ENCODE measurements at places on chromosomes 2 and 18.

GRCh38 chr2:101848769-101849410, 142.9 kb upstream of the IL1R2 start:
- DNase-seq: no peak

- DNase-seq: no peak
Observed at GRCh38 chr2:88227446-88227845, 57.3 kb downstream of the THNSL2 start.

GRCh38 chr2:43889416-43889815, 50.6 kb downstream of the ABCG8 start:
- no peak for DNase-seq

DNA sequence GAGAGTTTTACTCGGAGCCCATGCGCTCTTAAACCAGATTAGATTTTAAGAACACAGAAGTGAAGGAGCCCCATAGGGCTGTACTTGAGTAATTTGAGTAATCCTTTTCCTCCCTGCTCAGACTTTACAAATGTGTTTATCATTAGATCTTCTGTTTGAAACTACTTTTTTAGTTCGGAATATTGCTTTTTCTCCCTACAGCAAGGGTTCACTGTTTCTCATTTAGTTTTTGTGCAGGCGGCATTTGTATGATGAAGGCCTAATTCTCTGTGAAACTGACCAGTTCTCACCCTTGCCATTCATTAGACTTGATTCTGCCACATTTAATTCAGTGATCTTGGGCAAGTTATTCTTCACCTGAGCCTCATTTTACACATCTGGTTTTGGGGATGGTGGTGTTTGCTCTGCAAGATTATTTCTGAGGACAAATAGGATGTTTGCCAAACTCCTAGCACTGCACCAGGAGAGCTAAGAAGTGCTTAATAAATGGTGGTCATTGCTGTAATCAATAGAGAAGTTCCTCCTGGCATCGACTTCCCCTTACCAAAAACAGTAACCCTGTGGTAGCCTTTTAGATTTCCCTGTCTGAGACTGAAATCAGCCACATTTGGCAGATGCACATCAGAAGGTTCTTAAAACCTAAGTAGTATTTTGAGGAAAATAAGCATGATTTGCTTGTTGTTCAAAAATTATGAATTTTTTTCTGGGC, 2.2 kb downstream of the B3GNT2 start:
- DNase-seq: no peak

DNA sequence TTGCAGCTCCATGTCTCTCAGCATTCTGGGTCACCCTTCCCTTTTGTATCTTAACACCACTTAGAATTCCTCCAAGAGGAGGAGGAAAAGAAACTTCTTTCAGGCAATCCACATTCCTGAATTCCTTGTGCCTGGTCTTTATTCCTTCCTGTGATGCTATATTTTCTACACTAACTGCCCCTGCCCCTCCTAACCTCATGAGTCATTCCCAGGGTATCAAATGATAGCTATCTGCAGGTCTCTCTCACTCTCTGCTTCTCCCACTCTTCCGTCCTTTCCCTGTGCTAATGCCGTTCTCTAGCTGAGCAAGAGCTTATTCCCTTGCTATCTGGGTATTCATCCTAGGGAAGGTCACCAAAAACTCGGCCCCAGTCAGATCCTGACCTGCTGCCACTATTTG, 395.0 kb upstream of the TCF4 start:
- no peak for DNase-seq

- no peak for DNase-seq
Observed at GRCh38 chr18:38198526-38198925, 632.9 kb upstream of the CELF4 start.

DNA sequence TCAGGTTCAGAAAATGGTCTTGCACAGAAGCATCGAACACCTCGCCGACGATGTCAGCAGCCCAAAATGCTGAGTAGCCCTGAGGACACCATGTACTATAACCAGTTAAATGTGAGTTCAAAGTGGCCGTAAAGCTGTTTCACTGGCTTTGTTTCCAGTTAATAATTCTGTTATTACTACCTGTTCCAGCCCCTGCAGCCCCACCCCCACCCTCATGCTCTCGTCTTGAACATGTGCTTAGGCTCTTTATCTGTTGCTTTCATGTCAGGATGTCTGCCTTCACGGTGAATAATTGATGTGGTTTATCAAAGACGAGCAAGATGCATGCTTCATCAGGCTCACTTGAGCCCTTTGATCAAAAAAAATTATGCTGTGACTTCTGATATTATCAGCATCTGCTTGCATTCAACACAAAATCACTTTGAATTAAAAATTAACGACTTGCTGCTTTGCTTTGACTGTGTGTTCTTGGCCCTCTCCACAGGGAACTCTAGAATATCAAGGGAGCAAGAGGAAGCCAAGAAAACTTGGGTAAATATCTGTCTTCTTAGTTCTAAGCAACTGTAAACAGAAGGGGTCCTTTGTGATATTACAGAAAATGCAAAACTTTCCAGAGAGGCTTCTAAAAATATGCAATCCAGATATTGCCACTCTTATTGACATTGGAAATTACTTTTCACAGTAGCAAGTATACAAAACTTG, 63.4 kb upstream of the SP5 start:
- peak; percentile 18 for DNase-seq

- no peak for DNase-seq
Observed at GRCh38 chr2:105761931-105762515, 17.3 kb downstream of the NCK2 start.

DNA sequence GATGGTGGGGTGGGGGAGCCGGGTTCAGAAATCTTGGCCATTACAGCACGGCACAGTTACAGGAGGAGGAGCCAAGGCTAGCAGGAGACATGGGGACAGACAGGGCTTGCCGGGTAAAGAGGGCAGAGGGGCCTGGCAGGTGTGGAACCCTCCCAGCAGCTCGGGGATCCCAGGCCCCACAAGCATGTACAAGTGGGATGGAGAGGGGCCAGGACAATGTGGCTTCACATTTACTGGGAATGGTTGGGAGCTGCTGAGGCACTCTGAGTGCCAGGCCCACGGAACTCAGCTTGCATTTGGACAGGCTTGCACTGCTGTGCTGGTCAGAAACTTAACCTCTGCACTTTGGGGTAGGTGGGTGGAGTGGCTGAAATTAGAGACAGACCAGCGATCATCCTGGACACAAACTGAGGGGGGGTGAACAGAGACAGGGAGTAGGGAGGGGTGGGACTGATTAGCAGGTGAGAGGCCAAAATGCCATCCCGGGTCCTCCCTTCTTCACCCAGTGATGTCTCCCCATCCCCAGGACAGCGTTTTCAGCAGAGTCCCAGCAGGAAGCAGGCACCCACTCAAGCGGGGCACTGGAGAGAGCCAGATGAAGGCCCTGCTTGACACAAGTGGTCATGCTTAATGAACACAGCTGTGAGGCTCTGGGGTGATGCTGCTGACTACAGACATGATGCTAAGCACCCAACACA, 9.6 kb downstream of the PER2 start:
- DNase-seq: no peak

DNA sequence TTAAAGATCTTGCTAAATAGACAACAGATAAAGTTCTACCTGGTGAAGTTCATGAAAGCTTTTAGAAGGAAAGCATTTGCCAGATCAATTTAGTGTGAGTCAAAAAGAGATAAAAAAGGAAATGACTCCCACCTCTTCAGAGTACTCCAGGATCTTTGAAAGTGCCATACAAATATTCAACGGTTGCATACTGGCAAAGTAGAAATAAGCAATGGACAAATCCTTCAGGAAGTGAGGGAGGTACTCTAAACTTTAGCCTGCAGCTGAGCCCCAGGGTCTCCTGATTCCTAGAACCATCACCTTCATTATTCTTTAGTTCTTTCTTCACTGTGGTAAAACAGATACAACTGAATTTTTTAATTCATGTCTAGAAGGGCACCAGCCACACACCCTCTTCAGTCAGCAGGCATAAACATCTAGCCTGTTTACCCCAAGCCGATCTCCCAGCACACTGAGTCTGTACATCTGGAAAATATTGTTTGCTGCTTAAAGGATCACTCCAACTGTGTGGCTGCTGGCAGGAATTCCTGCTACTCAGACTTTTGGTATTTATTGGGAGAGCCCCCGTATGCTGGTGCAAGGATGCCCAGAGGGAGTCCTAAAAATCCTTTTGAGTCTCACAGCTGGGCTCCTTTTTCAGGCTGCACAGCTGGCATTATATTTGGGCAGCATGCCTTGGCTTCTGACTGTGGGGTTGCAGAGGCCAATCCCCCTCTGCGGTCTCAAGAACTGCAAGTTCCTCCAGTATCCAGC, 72.3 kb upstream of the SESTD1 start:
- DNase-seq: no peak

GRCh38 chr18:829432-829831, 17.4 kb upstream of the YES1 start:
- DNase-seq: no peak

DNA sequence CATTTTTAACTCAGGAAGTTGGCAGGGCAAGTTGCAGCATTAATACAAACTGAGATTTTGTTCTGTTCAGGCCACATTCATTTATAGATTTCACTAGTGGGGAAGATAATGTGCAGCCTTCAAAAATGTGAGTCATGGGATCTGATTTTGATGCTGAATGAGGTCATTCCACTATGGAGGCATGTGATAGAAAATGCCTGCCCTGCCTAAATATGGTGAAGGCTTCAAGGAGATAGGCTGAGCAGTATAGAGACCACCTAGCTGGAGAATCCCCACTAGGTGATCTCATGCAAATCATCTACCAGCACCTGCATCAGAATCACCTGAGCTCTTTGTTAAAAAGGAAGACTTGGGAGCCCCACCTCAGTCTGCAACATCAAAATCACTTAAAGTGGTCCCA, 43.7 kb downstream of the PAX3 start:
- DNase-seq: no peak

- DNase-seq: no peak
Observed at GRCh38 chr2:58350484-58350883, 109.4 kb upstream of the FANCL start.

DNA sequence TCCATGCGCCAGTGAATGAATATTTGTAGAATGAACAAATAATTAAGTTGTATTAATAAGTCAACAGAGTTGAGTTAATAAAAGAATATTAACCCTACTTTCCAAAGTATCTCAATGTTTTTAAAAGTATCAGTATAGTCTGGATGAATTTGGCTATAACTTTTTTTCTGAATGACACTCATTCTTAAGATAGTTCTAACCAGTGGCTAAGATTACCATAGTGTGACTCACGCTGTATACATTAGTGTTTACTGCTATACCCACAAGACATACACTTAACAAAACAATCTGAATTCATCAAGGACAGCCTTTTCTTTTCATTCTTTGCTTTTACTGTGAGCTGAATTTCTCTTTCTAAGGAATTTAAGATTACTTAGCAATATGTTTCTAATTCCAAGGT, 77.0 kb upstream of the PDE1A start:
- DNase-seq: no peak

GRCh38 chr2:168241208-168241607, 6.2 kb downstream of the STK39 start:
- no peak for DNase-seq

- no peak for DNase-seq
Observed at GRCh38 chr18:58878640-58879039, 14.0 kb downstream of the ZNF532 start.

DNA sequence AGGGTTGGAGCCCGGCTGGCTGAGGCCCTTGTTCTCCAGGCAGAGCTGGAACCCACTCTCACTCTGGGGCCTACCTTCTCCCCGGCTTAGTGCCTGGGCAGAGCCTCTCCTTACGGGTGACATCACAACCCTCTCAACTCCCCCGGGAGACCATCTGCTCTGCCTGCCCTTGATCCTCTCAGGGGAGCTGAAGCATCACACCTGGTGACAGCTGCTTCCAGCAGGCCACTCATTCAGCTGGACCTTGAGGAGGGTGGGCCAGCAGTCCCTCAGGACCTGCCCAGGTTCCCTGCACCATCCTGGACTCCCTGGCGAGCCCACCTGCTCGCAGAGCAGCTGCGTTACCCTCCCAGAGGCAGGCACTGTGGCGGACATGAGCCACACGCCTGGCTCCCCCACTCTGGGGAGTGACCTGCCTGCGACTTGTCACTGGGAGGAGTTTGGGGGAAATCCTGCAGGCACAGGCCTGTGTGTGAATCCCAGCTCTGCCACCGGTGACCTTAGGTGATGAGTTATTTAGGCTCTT, 13.1 kb downstream of the HS6ST1 start:
- no peak for DNase-seq

GRCh38 chr2:159744363-159744762, 32.1 kb downstream of the MARCHF7 start:
- DNase-seq: no peak

GRCh38 chr18:10497206-10497749, 28.5 kb upstream of the NAPG start:
- no peak for DNase-seq

Measured in T-helper 22 cell (primary cell).